Left ventricle myocardium superior (tissue), 1 donor: ENCODE measurements at places on chromosomes 11 and 22. TPM values are rescaled to one million over a fixed set of nuclear protein-coding genes. Genes with fewer than 3 reads are reported as not detected.

DNA sequence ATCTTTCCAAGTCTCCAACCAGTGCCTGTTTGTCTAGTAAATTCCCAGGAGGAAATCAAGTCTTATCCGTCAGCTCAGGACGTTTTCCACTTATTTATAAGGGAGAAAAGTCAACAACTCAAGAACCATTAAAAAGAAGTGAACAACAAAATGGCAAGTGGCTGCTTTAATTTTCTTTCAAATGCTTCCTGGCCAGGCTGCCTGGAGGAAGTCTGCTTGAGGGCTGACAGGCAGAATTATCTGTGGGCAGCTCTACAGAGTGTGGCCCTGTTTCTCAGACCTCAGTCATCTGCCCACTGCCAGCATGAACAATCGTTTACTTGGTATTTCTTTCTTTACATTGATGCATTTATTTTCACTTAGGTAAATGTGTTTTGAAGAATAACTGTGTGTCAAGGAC, 281.9 kb upstream of the ISX start:
- no peak for DNase-seq

DNA sequence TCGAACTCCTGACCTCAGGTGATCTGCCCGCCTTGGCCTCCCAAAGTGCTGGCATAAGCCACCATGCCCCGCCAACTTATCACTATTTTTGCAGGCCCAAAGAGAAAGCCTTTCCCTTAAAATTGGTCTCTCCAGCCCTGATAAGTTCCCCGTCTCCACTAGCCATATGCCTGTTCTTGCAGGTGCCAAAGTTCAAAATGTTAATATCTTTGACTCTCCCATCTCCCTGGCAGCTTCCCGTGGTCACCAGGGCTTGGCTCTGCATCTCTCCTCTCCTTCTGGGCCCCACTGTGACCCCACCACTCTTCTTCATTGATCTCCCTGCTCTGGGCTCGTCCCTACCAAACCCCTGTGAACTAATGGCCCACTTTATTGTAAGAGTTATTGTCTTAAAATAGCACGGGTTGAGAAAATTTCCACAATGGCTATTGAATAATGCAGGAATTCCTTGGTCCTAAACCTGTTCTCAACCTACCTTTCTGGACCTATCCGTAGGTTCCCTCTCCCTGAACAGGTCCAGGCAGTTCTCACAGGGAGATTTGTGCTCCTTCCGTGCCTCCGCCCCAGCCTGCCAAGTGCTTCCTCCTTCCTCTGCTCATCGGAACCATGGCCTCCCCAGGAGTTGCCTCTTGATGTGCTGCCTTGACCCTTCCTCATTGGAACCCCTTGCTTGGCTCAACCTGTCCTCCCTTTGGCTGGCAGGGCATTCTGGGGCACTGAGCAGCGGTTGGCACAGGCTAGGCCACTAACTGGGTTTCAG, 147.5 kb downstream of the DSCAML1 start:
- no peak for DNase-seq

DNA sequence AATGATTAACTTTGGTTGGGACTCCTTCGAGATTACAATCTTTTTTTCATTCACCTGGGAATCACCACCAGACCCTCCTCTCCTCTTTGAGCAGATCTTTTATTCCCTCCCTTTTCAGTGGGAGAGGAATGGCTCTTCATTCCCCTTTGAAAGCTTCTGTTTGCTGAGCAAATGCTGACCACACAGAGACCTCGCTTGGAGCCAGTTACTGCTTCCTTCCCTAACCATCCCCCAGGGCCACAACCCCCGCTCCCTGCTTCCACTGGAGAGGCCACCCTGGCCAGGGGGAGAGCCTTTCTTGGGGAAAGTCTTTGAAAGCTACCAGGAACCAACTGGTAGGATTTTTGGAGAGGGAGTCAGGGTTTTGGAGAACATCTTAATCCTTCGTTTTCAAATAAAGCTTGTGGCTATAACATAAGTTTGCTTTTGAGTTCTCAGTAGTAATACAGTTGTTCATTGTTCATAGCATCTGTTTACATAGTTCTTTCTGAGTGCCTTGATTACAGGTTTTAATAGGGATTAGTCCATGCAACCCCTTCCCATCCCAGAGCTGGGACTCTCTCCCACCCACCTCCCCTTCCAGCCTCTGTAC, 138.4 kb downstream of the DBX1 start:
- DNase-seq: no peak

DLG2 gene
- total RNA-seq: 5.7 TPM
